Mesenchymal stem cell (in vitro differentiated cells and primary cell): ENCODE measurements at places on chromosomes 3 and 15.

DNA sequence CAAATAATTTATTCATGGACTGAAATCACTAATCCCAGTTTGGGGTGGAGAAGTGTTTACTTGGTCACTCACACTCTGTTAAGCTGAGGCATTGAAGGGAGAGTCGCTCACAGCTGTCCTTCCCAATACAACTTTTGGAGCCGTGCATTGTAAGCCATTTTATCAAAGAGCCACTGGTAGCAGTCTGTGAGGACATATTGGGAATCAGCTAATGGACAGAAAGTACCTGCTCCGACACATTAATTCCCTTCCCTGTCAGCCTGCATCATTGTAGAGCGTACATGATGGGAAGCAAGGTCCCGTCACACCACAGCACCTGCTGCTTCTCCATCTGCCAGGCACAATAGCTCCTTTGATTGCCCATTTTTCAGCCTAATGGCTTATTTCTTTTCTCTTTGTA is 643.2 kb downstream of the SQOR start:
- DNase-seq: no peak

- DNase-seq: no peak
These were observed 64.9 kb upstream of the POLG start for GRCh38 chr15:89399238-89400115.

DNA sequence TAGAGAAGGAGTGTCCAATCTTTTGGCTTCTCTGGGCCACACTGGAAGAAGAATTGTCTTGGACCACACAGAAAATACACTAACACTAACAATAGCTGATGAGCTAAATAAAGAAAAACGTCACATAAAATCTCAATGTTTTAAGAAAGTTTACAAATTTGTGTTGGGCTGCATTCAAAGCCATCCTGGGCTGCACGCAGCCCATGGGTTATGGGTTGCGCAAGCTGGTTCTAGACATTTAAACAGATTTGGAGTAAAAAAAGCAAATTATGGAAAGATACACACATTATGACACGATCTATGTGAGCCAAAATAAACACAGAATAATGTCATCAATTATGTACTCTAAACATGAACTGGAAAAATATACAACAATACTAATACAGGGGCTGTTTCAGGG is 703.3 kb upstream of the LMCD1 start:
- DNase-seq: no peak

- peak; percentile 75 for DNase-seq
These were observed 62.1 kb downstream of the NCEH1 start for GRCh38 chr3:172648747-172649146.

DNA sequence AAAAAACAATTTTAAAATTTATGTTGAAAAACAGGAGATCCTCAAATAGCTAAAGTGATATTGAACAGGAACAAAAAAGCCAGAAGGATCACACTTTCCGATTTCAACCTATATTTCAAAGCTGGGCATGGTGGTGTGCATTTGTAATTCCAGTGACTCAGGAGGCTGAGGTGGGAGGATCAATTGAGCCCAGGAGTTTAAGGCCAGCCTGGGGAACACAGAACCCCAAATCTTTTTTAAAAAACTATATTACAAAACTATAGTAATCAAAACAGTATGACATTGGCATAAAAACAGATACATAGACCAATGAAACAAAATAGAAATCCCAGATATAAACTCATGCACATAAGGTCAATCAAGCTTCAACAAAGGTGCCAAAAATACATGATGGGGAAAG is 68.4 kb downstream of the MEX3B start:
- DNase-seq: no peak

- no peak for DNase-seq
These were observed 777 bp upstream of the EIF4A2 start for GRCh38 chr3:186782542-186783057.

- no peak for DNase-seq
These were observed 300.4 kb upstream of the STT3B start for GRCh38 chr3:31232055-31233025.

DNA sequence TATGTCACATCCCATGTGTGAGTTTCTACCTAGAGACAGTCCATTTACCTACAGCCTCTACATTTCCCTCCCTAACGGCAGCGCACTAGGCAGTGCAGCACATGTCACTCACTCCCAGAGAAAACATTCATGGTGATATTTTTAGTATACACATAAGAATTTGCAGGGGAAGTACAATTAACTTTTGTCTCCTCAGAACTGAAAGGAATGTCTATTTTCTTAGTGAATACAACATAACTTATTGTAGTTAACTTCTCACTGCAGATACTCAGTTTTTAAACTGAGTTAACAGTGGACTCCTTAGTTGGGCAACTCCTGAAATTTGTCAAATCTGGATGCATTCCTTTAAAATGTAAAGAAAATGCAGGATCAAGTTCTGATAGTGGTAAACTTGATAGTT is 4.5 kb upstream of the ZBTB47 start:
- no peak for DNase-seq

DNA sequence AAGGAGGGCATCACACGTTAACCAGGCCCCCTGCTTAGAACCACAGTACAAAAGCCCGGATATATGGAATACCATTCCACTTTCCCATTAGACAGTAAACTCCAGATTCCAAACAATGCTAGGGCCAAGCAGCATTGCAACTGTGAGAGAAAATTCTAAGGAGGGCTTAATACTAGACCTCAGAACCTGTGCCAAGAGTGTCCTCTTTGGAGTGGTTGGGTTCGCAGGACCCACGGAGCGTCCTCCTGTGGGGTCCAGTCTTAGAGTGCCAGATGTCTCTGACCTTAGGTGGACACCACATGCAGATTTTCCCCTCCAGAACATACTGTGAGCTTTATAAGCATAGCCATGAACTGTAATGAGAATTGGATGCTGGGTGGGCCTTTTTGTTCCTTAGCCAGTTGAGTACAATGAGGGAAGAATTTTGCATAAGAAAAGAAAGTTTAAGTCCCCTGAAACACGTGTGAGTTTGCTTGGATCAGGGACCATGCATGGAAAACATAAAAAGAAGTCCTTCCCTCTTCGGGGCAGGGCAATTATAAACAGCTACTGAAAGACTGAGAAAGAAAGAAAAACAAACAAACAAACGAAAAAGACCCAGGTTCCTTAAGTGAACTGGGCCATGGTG is 325.7 kb downstream of the NEK10 start:
- DNase-seq: no peak

DNA sequence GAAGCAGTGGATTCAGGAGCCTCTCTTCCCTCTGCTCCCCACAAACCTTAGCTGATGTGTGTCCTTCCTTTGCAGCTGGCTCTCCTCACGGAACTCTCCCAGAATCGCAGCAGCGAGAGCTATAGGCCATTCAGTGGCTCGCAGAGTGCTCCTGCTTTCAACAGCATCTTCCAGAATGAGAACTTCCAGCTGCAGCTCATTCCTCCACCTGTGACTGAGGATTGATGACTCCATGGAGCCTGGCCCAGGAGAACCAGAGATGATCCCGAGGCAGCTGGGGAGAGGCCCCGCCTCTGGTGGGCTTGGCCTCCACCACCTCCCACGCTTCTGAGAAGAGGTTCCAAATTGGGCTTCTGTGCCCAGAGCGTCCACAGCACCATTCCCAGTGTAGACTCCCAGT is 101.1 kb downstream of the C3orf70 start:
- no peak for DNase-seq

DNA sequence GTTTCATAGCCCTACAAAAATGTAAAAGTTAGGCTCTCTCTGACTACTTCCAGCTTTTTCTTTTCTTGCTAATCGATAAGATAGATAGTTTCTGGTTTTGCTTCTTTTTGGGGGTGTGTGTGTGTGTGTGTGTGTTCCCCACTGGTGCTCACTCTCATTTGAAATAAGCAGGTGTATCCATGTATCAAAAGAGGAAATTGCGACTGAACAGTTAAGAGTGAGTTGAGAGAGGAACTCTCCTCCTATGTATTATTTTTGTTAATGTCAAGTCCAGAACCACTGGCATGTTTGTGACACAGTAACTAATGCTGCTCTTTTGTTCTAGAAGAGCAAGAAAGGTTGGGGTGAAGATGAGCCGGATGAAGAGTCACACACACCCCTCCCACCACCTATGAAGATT is 96.7 kb upstream of the UMPS start:
- no peak for DNase-seq
